ENCODE measurements at places on chromosomes 12 and 14.
A peak's percentile ranks its signal among the peaks of the same experiment; 100 is the strongest.

DNA sequence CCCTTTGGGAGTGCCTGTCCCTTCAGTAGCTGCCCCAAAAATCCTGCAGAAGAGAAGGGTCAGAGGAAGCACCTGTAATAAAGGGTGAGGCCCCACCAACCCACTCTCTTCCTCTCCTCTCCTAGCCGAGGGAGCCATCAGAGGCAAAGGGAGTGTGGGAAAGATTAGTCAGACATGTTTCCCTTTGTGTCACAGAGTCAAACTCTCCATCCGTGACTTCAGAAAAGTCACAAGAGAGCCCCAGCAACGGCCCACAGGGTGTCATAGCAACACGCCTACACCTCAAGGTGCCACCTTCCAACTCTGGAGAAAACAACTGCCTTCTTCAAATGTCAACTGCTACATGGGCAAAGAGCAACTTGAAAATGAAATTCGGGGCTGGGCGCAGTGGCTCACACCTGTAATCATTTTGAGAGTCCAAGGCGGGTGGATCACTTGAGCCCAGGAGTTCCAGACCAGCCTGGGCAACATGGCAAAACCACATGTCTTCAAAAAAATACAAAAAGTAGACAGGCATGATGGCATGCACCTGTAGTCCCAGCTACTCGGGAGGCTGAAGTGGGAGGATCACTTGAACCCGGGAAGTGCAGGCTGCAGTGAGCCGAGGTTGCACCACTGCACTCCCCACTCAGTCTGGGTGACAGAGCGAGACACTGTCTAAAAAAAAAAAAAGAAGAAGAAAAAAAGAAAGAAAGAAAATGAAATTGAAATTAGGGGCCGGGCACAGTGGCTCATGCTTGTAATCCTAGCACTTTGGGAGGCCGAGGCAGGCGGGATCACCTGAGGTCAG, 17.7 kb upstream of the CD27 start:
- peak; percentile 82 for DNase-seq

- DNase-seq = no peak
These were observed 210.1 kb downstream of the RGS6 start for GRCh38 chr14:72142328-72142727.

DNA sequence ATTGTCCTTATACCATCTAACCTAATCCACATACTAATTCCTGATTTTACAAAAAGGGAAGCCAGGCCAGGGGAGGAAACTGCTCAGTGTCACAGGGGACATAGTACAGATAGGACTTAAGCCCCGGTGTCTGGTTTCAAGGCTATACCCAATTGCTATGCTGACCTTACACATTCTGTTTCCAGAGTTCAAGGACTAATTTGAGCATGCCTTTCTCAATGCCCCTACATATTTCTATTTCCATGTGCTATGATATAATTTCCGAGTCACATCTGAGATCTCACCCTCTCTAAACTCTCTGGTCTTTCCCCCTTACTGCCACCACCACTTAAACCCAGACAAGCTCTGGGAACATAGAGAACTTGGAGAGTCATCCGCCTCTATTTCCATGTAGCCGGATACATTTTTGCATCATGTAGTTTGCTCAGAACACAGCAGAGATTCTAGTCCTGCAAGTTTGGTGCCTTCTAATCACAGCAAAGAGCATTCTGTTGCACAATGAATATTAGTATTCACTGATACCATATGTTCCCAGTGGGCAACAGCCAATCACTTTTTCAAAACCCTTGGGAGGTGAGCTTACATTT, 34.2 kb downstream of the PPM1H start:
- DNase-seq = no peak

GRCh38 chr12:132084621-132085290, 59.4 kb downstream of the DDX51 start:
- peak; percentile 13 for DNase-seq

DNA sequence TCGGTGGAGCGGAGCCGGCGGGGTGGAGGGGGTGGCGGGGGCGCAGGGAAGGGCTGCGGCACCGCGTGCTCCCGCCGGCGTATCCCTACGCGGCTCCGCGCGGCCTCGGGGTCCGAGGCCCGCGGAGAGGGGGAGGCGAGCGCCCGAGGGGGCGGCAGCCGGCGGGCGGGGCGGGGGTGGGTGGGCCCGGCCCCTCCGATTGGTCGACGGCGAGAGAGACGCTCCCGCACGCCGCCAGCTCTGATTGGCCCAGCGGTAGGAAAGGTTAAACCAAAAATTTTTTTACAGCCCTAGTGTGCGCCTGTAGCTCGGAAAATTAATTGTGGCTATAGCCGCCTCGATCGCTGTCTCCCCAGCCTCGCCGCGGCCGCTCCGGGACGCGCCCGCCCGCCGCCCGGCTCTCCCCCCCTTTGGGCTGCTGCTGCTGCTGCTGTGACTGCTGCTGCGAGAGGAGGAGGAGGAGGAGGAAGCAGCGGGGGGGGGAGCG, at the start of gene FOXG1:
Gene FOXG1, plus strand, starts transcription at position 319 of the 487 bp plus-strand sequence. CDS start 493 bp downstream, outside the sequence.
- DNase-seq = no peak

DNA sequence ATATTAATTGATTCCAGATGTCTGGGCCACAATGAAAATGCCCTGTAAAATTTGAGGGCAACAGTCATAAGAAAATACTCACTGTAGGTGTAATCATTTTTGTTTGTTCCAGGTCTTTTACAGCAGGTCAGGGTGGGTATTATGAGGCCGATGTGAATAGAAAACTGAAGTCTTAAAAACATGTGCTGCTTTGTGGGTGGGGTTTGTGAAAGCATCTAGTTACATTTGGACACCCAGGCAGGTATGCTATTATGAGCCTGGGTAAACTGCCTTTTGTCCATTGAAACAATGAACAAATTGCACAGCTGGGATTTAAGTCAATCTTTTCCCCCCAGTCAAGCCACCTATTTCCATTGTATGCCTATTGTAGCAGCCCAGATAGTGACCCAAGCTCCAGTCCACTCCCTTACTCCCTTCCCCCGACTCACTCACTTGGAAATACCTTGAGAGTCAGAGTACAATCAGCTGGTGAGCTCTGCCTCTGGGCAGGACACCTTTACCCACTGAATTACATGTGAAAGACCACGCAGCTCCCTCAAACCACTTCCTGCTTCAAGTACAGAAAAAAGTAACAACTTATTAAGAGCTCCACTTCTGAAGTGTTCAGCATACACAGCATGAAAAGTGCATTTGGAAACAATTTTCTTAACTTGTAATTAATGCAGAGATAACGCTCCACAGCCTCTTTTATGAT, 1.8 kb downstream of the IGF1 start:
- DNase-seq = peak; percentile 24

GRCh38 chr12:6607751-6608591, 792 bp upstream of the CHD4 start:
- no peak for DNase-seq

DNA sequence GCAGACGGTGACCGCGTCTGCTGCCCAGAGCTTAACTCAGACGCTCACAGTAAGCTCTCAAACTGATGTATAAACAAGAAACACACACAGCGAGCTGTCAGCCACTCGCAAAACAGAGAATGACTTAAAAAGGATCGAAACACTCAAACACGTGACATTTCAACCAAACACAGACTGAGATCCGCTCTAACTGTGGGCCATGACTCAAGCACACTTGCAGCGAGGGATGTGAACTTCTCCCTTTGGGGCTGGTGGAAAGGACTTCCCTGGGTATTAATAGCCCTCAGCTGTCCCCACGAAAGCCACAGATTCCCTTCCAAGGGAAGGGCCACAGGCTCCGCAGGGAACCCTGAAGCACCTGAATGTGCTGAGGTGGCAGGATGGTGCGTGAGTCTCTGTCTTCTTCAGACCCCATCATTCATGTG, 29.1 kb downstream of the CCDC88C start:
- DNase-seq = no peak

- no peak for DNase-seq
These were observed 240.9 kb downstream of the ETNK1 start for GRCh38 chr12:22865822-22866221.

GRCh38 chr14:62696929-62697328, 348.3 kb downstream of the KCNH5 start:
- no peak for DNase-seq

- DNase-seq = no peak
These were observed 52.4 kb upstream of the EIF5 start for GRCh38 chr14:103281496-103282231.

GRCh38 chr14:23023022-23023794, 11.5 kb downstream of the PSMB5 start:
- DNase-seq = no peak

DNA sequence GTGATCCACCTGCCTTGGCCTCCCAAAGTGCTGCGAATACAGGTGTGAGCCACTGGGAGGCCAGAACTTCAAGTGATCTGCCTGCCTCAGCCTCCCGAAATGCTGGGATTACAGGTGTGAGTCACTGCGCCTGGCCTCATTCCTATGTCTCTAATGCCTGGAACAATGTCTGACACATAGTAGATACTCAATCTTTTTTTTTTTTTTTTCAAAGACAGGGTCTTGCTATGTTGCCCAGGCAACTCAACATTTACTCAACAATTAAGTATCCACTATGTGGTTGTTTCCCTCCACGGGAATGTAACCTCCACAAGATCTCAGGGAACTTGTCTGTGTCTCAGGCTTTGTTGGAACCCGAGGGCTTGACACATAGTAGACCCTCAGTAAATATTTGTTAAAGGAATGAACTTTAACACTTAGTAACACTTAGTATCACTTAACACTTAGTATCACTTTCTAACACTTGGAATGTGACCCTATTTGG, 3.0 kb upstream of the TMEM120B start:
- DNase-seq = no peak

GRCh38 chr12:57090490-57090889, 1.6 kb downstream of the NAB2 start:
- DNase-seq = no peak

DNA sequence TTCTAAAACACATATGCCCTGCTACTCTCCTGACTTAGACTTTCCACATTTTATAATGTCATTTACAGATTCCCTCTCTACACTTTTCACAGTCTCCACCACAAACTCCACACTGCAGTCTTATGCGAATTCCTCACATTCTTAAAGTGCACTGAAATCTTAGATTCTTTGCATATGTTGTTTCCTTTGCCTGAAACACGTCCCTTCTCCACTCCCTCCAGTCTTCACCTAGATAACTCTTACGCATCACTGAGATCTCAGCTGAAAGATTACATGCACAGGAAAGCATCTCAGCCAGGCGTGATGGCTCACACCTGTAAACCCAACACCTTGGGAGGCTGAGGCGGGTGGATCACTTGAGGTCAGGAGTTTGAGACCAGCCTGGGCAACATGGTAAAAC, 3.8 kb upstream of the ARHGAP9 start:
- no peak for DNase-seq

GRCh38 chr12:15700595-15700994, 88.6 kb downstream of the EPS8 start:
- no peak for DNase-seq

GRCh38 chr14:46769292-46769691, 117.7 kb upstream of the RPL10L start:
- no peak for DNase-seq

Measured in stimulated activated CD8-positive, alpha-beta memory T cell treated with anti-CD3 and anti-CD28 coated beads, Interleukin-2, amount 100 ng/mL, for 48 hours (primary cell).